ENCODE measurements at places on chromosomes 5 and 9.

DNA sequence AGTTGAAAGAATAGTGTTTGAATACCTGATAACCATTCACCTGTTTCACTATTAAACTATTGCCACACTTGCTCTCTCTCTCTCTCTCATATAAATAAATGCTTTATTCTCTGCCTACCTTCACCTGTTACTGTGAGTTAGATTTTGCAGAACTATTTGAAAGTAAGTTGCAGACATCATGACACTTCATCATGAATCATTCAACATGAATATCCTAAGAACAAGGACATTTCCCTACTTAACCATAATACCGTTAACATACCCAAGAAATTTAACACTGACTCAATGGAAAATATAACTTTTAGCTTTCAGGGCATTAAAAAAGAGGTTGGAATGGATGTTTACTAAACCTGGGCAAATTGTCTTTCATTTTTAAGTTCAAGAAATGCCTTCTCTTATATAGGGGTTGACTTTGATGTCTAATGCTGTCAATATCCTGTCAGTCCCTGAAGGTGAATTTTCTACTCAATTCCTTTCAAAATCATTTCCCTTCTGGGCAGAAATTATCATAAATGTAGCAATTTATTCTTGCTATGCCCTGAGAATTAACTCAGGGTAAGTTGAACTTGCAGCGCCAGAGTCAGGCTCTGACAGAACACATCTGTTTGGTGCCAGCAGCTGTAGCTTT is 582.6 kb upstream of the TLE4 start:
- no peak for DNase-seq

DNA sequence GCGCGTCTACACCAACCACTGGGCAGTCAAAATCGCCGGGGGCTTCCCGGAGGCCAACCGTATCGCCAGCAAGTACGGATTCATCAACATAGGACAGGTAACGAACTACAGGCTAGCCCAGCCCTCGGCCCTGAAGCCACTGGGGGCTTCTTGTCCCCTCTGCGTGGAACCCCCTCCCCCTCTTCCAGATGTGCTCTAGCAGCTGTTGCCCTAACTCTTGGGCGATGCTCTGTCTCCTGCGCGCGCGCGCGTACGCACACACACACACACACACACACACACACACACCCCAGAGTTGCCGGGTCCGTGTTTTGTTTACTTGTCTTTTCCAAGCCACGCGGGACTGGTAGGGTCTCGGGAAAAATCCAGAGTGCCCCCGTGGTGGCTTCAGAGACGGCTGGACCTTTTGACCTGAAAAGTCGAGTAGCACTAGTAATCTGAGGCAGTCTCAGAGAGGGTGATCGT is 836 bp downstream of the PCSK5 start:
- no peak for DNase-seq

DNA sequence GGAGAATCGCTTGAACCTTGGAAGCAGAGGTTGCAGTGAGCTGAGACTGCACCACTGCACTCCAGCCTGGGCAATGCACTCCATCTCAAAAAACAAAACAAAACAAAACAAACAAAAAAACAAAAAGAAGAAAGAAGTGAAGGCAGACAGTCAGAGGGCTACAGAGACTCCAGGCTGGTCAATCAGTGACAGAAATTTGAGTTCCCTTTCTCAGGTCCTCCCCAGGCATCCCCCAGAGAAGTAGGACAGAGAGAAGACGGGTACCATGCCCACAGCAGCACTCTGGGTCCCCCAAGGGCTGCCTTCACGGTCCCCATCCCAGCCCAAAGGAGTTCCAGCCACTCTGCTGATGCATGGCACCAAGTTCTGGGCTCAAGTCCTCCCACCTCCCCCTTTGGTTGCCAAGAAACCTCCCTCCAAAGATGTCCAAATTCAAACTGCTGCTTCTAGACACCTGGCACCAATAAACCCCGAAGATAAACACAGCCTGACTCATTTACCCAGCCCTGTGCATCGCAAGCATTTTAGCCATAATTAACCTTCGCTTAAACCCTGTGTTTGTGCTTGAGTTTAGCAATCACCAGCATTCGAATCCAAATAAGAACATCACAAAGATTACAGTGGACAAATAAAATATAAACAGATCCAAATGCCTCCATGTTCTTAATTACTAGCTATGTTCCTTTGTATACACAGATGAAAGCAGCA is 24.0 kb downstream of the SEMA4D start:
- DNase-seq: peak; percentile 89

DNA sequence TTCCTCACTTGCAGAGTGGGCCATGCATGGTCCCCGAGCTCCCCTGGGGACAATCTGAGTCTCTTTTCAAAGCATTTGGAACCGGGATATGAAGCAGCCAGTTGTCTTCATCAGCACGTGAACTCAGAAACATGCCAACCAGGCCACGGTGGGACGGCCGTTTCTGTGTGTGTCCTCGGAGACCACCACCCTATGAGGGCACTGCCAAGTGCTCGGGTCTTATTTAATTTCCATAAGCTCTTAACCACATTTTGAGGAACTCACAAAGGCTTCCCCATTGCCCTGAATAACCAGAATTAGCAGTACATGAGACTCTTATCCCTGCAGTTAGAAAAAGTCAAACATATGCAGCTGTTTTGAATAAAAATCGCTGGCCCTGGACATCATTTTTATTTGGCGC is 60.1 kb downstream of the OTULIN start:
- DNase-seq: no peak

- DNase-seq: no peak
Measured at GRCh38 chr5:72465601-72466563, 41.3 kb downstream of the ZNF366 start.

Measured in BJ (cell line).